Activated T-helper 1 cell treated with anti-CD3 and anti-CD28 coated beads, Interleukin-2, amount 50 U/mL, for 16 hours (primary cell): ENCODE measurements at places on chromosomes 2 and 18.

GRCh38 chr2:20241973-20242726, 17.2 kb upstream of the SDC1 start:
- peak; percentile 19 for DNase-seq

GRCh38 chr18:39647627-39648534, 2082.3 kb upstream of the CELF4 start:
- no peak for DNase-seq

GRCh38 chr2:107001551-107001950, 115.6 kb upstream of the ST6GAL2 start:
- no peak for DNase-seq

DNA sequence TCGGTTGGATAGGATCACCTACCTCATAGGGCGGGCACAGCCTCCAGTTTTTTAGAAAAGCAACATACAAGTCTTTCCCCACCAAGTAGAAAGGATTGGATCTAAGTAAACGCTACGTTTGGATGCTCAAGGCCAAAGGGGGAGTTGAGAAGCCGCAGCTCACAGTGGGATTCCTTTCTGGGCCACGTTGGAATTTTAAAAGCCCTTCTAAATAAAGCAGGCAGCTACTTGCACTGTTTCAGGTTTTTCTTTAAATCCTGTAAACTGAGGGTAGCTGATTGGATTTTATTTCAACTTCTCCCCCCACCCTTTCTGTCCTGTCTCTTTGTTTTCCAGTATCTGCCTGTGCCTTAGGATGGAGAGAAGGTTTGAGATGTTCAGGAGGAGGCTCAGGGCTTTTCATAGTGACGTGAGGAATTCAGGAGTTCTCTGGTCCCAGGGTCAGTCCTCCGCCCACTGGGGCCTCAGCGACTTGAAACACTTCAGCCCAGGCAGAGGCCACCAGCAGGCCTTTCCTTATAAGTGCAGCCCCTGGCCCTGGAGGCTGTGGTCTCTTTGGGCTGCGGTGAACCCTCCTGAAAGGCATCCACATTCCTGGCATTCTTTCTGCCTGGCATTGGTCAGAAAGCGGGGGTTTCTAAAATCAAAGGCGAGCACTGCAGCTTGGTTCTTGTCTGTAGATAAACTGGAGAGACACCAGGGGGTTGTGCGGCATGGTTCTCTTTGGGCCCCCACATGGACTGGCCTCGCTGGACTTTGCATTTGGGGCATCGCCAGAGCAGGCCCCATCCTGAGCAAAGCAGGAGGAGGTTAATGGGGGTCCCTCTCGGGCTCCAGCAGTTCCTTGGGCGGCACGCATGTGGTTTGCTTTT, 44.5 kb downstream of the SH3BP4 start:
- no peak for DNase-seq

DNA sequence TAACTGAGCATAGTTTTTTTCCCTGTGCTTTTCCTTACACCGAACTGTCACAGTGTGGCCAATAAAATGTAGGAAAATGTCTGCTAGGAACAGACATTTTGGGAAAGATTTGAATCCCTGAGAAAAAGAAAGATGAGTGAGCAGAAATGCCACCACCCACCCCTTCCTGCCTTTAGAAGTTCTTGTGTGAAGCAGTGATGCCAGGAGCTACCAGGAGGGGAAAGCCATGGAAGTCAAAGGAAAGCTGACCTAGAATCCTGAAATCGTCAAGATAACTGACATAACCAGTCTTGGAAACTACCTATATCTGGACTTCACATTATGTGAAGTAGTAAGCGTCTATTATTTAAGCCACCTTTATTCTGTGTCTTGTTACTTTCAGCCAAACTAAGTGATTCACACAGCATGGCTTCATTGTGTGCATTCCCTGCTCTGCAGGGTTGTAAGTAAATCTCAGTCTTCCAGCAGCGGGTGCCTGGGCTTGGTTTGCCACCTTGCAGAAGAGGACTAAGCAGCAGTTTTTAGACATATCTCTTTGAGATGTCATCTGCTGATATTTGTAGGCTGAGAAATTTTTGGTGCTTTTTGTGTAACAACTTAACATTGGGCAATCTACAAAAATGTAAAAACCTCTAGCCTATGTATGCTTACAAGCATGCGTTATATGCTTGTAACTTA, 11.2 kb upstream of the SPRED2 start:
- no peak for DNase-seq

DNA sequence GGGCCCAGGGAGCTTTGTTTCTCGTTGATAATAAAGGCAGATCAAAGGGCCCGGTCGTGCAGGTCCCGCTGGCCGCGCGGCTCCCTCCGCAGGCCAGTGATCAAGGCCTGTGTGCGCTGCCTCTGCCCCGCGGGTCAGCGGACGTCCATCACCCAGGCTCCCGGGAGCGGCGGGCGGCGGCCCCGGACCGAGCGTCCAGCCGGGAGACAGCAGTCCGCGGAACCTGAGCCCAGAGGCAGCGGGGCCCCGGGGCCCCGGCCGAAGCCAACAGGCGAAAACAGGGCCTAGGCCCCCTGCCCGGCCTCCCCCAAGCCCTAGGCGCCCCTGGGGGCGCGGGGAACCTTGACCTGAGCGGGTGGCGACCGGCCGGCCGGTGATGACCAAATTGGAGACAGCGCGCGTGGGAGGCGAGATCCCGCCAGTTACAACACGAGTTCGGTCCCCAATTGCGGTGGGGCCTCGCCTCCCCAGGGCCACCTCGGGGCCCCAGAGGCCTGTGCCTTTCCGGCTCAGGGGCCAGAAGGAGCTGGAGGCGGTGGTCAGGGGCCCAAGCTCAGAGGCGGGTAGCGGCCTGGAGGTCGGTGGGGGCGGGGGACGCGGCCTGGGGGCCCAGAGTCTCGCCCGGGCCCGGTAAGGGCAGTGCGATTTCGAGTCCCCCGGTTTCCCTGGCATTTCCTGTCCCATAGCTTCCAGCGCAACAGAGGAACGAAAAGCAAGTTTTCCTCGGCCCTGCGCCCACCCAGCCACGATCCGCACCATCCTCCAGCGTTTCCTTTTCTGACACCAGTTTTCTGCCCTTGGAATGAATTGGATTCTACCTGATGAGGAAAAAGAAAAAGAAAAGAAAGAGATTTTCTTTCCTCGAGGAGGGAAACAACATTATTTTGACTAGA, 5.9 kb downstream of the SP9 start:
- DNase-seq: no peak

- DNase-seq: no peak
Observed at GRCh38 chr2:185583058-185583816, 155.4 kb upstream of the FSIP2 start.

- no peak for DNase-seq
Observed at GRCh38 chr2:105261061-105261460, 19.5 kb downstream of the GPR45 start.

DNA sequence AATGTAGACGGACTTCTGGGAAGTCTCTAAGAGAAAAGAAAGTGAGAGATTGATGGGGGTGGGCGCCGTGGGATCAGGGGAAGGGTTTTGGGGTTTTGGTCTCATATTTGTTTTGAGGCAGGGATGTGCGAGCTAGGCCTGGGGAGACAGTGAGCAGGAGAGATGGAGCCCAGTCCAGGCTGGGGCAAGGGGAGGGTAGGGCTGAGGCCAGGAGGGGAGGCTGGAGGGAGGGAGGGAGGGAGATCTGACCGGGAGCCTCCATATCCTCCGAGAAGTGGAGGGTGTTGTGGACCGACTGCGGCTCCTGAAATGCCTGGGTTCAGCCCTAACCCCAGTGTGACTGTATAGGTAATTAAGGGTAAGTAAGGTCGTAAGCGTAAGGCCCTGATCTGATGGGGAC, 72.8 kb upstream of the ODC1 start:
- no peak for DNase-seq
